ENCODE measurements at places on chromosomes 6 and 20. TPM values are rescaled to one million over a fixed set of nuclear protein-coding genes. Genes with fewer than 3 reads are reported as not detected.

- DNase-seq = no peak
These were observed 841.4 kb upstream of the MAP3K7 start for GRCh38 chr6:91428296-91428695.

DNA sequence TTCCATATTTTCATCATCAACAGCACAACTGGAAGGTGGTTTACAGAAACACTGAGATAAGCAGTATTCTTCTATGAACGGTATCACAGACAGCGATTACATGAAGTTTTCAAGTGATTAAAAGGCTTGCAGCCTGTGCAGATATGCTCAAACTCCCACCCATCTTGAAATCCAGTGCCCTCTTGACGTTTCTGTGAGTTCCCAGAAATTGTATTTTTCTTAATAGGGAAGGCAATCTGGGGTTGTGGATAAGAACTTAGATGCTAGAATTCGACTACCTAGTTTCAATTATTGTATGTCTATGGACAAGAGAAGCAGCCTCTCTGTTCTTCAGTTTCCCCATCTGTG is 290.3 kb downstream of the ZNF217 start:
- no peak for DNase-seq

DNA sequence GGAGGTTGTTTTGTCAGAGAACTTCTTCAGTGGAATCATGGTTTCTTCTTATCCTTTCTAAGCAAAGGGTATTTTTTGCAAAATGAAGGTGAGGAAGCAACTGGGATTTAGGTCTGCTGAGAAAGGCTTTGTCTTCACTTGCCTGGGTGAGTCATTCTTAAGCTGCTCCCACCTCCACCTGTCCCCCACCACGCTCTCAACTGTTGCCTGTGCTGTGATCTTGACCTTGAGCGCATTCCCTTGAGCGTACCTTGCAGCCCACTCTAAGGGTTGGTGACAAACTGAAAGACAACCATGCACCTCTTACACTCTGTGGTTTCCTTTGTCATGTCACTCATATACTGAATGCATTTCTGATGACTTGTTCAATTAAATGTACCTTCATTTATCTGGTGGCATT is 641.1 kb downstream of the RNF144B start:
- no peak for DNase-seq

- no peak for DNase-seq
These were observed 323.9 kb downstream of the LAMA2 start for GRCh38 chr6:129206821-129207220.

- no peak for DNase-seq
These were observed 94.4 kb downstream of the FHL5 start for GRCh38 chr6:96657344-96657743.

DNA sequence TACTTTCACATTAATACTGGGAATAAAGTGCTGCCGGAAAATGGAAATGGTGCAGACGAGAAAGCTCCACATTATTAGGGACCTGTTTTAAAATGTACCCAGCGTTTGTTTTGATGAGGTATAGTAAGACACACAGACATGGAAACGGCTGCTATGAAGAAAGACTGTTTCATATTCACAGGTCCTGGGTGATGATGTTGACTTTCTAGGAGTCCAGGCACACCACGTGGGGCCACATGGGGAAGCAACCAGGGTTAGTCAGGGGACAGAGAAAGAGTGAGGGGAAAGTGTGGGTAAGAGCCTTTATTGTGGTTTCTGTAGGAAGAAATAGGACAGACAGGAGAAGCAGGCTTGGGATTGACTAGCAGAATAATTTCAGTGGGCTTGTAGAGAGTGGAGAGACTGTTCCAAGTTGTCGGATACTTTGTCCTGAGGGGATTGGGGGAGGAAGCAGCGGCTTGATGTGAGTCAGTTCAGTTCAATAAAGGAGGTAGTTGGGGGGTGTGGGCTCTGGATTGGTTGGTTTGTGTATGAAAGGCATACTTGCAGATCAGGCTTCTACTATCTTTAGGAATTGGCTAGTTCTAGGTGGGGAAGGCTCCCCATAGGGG is 112.0 kb upstream of the MCHR2 start:
- DNase-seq = no peak

DNA sequence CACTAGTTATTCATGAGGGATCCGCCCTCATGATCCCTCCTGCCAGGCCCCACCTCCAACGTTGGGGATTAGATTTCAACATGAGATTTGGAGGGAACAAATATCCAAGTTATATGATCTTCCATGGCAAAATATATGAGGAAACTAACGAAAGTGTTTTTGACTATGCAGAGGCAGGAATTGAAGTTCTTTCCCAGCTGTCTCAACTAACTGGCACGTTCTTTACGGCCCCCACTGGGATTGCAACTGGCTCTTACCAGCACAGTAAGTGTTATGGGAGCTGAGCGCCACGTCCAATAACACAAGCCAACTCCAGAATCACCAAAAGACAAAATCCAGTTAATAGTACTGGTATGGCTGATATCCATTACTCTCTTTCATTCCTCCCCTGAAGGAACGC is 66.6 kb downstream of the ECT2L start:
- no peak for DNase-seq

- DNase-seq = no peak
These were observed 121.1 kb downstream of the GMDS start for GRCh38 chr6:2124260-2124709.

DNA sequence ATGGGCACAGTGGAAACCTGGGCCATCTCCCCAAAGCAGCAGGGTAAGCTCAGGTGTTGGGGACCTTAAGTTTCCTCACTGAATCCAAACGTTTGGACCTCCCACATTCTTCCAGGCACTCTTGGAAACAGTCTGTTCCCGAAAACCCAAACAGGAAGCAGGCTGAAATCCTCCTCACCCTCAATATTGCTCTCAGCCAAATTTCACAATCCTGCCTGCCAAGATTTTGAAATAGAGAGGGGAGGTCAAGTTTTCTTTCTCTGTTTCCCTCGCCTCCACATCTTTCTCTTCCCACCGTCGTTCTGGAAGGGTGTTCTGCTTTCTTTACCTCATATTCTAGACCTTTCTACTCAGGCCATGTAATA is 392.0 kb upstream of the SASH1 start:
- DNase-seq = no peak

Gene OR2B6
- not detected for total RNA-seq

Gene NCOA6
- 24.1 TPM for total RNA-seq

Gene FGD2
- total RNA-seq = 2.4 TPM

Gene PHIP
- 26.8 TPM for total RNA-seq

All from activated naive CD4-positive, alpha-beta T cell treated with anti-CD3 and anti-CD28 coated beads, Interleukin-2, amount 50 U/mL, for 72 hours (primary cell).